ENCODE measurements at places on chromosomes 6 and 20. TPM values are rescaled to one million over a fixed set of nuclear protein-coding genes. Genes with fewer than 3 reads are reported as not detected.

DNA sequence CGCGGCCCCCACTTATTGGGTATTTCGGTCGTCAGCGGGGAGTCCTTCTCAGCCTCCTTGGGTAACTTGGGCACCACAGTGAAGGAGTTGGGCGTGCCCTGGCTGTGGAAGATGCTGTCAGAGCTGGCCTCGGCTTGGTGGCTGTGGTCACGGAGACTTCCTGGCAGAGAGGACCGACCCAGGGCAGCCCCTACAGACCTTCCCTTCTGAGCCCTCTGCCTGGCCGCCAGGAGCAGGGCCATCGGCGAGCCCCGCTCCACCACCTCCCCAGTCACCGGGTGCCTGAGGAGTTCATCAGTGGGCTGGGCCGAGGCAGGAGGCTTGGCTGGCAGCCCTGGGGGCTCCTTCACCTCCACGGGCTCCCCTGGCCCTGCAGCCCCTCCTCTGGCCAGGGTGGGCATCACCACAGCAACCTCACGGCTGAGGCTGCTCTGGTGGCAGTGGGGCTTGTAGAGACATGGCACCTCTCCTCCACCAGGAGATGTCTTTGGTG lies 37.2 kb downstream of the C6orf132 start:
- no peak for DNase-seq

GRCh38 chr20:2524709-2525506 lies 11.5 kb upstream of the TMC2 start:
- DNase-seq: no peak

DNA sequence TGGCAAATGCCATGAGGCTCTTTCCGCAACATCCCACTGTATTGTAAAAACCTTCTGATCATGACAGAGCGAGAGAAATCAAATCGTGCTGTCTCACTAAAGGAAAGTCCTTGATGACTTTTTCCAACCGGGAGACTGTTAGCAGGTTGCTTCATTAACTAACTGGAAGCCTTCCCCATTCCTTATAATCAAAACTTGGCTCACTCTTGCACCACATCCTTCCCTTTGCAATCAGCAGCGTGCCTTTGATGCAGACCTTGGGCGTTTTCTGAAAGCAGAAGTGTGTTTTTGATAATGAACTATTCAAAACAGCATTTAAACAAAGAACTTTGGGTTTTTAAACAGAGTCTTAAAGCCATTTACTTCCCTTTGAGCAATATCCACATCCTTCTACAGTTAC lies 96.2 kb upstream of the CNR1 start:
- no peak for DNase-seq

DNA sequence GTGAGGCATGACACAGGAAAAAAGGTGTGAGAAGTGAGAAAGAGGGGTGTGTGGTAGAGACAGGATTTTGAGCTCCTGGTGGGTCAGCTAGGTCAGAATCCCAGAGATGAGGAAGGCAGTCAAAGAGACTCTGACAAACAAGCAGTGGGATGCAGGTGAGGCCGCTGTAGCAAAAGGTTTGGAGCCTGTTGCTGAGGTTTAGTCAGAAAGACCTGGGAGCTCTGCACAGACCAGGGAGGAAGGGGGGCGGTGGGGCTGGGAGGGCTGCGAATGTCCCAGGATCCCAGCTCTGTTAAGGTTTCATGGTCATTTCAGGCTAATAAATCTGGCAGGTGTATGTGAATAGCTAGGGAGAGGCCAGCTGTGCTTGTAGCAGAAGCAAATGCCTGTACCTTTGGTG lies 373.9 kb upstream of the SYNCRIP start:
- no peak for DNase-seq

DNA sequence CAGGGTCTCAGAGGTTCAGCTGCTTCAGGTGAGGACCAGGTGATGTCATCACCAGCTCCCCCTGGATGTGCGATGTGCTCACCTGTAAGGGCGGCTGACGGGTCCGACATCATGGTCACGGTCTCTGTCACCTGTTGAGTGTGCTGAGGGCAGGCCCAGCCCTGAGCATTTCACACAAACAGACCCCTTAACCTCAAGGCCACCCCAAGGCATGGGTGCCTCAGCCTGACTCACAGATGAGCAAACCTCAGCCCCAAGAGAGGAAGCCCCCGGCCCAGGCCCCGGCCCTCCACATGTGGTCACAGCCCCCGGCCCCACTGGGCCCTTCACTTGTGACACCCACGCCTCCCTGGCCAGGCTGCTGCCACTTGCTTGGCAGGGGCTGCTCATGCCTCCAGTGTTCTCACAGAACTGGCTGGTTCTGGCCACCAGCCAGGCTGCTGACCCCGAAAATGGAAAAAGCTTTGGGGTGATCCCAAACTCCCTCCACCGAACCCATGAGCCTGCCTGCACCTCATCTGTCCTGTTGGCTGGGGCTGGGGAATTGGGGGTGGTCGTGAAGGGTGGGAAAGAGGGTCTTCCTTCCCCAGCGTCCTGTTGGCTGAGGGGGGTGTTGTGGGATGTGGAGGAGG lies 33.3 kb downstream of the PRR18 start:
- no peak for DNase-seq

The SIGLEC1 gene
- total RNA-seq: 8.2 TPM

DNA sequence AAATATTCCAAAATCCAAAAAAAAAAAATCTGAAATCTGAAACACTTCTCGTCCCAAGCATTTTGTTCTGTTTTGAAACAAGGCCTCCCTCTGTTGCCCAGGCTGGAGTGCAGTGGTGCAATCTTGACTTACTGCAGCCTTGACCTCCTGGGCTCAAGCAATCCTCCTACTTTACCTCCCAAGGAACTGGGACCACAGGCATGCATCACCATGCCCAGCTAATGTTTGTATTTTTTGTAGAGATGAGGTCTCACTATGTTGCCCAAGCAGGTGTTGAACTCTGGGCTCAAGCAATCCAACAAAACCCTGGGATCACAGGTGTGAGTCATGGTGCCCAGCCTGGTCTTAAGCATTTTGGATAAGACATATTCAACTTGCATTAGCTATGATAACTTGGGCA lies 13.6 kb downstream of the SESN1 start:
- DNase-seq: no peak

The TNNC2 gene
- 0.81 TPM for total RNA-seq

GRCh38 chr20:60168963-60169362 lies 210.7 kb downstream of the CDH26 start:
- DNase-seq: no peak

The WFDC10A gene
- not detected for total RNA-seq

DNA sequence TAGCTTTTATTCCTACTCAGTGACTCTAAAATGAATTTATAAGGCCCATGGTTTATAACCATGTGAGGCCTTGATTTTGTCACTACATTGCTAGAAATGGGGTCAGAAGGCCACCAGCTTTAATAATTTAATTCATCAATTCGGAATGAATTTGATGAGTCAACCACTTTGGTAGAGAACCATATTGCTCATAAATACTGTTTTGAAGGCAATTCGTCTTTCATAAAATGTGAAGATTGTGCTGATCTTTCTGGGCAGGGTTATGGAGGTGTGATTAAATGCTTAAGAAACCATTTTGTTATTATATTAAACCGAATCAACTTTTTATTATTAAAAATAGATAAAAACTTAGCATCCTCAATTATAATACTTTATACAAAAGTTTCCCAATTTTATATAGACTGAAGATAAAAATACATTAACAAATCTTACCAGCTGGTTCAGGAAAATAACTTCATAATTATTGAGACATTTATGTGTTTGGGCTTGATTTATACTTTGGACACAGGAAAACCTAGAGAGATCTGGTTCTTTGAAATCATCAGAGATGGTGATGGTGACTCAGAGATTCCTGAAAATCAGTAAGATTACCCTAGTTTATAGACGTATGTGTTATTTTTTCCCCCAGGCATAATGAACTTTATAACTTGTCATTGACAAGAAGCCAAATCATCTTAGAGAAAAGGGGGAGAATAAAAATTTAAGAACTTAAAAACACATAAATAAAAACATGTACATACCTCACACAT lies 10.6 kb downstream of the HCRTR2 start:
- DNase-seq: no peak

The IL17F gene
- not detected for total RNA-seq

The CLPSL2 gene
- total RNA-seq: not detected

DNA sequence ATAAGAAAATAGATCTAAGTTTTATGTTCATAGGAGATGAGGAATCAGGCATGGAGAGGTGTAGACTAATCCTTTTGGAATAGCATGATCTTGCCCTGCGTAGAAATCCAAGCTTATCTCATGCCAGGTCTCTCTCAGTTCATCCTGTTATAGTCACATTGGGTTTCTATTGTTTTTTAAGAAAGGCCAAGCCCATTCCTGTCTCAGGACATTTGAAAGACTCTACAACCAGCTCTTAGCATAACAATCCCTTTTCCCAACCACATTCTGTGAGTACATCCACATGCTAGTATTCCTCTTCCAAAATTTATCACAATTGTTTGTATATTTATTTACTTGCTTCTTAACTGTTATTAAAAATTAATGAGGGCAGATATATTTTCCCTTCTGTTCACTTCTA lies 130.3 kb downstream of the MMUT start:
- no peak for DNase-seq

- no peak for DNase-seq
These were observed 124.1 kb upstream of the ESR1 start for GRCh38 chr6:151683381-151683780.

The PDYN gene
- total RNA-seq: not detected

GRCh38 chr6:163391985-163392384 lies 22.5 kb upstream of the QKI start:
- no peak for DNase-seq

The ENPP4 gene
- 18.0 TPM for total RNA-seq

DNA sequence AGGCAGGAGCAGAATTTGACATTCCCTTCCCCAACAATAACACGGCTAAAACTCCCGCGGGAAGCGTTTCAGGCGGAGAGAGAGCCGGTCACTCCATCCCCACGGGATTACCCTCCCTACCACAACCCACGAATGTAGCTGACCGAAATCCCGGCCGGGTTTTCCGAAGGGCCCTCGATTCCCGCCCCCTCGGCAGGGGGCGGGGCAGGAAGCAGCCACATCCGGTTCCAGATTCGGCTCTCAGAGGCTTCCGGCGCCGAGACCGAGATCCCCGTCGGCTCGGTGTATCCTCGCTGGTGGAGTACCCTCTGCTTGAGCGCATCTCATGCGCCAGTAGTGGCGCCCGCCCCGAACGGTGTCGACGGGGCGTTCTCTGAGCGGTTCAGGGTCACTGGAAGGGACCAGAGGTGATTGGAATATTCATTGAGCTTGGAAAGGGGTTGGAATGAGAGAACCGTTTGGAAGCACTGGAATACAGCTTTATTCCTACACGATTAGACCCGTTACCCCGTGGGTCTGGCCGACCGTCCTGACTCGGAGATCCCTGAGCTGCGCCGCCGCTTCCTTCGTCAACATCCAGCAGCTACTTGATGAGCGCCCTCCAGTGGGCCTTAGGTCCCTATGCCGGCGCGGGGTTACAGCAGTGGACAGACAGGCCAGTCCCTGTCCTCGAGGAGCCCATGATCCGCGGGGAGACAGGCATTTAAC lies 649 bp upstream of the RGL2 start:
- peak; percentile 94 for DNase-seq

The PAX1 gene
- not detected for total RNA-seq

- DNase-seq: no peak
These were observed 501.6 kb upstream of the MAP3K7 start for GRCh38 chr6:91088515-91088914.

The ASIP gene
- not detected for total RNA-seq

The TNFRSF6B gene
- total RNA-seq: 3.2 TPM

The ZNF512B gene
- total RNA-seq: 26.1 TPM

The SYTL3 gene
- total RNA-seq: 4.1 TPM

- no peak for DNase-seq
These were observed 92.4 kb downstream of the TMEM242 start for GRCh38 chr6:157230910-157231309.

- DNase-seq: no peak
These were observed 134.9 kb downstream of the KLHL32 start for GRCh38 chr6:97059473-97059872.

- DNase-seq: peak; percentile 40
These were observed 33.7 kb upstream of the IYD start for GRCh38 chr6:150334790-150335783.

The RBBP9 gene
- total RNA-seq: 20.2 TPM

DNA sequence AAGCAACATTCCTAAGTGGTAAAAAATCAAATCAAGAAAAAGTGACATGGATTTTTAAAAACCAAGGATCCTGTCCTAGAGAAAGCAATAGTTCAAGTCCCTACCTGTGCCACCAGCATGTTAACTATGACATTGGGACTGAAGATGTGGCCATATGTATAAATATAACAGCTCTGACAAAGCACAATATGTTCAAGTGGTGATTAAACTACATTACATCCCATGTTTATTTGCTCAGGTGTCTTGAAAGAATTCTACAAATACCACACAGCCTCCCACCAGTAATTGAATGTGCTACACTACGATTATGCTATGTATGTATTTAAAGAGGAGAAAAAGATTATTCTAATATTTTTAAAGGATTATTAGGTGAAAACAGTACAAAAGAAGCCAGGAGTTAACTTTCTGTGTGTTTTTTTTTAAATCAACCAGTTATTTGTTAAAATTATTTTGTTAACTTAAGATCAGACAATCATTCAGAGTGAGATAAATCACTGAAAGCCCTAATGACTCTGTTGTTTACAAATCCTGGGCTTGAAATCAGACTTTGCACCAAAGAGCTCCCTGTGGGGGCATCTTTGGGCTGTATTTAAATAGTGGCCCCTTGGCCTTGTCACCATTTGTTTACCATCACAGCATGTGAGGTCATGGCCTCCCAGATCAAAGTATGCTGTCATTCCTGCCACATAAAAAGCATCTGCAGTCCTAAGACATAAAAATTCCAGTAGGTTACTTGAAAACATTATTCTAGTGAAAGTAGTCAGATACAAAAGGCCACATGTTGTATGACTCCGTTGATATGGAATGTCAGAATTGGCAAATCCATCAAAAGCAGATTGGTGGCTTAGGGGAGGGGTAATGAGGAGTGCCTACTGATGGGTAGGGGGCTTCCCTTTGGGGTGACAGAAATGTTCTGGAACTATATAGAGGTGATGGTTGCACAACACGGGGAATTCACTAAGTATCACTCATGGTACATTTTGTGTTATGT lies 17.1 kb downstream of the TTLL2 start:
- no peak for DNase-seq

- no peak for DNase-seq
These were observed 426.8 kb upstream of the SOX4 start for GRCh38 chr6:21166754-21167153.

- DNase-seq: no peak
These were observed 272.0 kb upstream of the SOX4 start for GRCh38 chr6:21321531-21321930.

The HCRTR2 gene
- not detected for total RNA-seq

DNA sequence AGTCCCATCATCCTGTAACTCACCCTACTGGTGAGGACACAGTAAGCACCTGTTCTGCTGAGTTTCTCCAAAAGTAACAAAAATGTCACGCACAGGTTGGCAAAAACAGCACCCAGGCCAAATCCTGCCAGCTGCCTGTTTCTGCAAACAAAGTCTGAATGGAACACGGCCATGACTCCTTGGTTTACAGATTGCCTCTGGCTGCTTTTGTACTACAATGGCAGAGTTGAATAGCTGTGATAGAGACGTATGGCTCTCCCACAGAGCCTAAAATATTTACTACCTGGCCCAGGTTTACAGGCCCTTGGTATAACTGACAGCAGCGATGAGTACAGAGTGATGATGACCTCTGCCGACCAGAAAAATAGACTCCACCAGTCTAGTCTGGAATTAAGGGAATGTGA lies 52.6 kb downstream of the CNKSR3 start:
- no peak for DNase-seq
